ENCODE measurements at places on chromosomes 6 and 20.
A peak's percentile ranks its signal among the peaks of the same experiment; 100 is the strongest.

- DNase-seq, result peak; percentile 58
Measured at GRCh38 chr6:36984581-36985416, 1.2 kb downstream of the MTCH1 start.

DNA sequence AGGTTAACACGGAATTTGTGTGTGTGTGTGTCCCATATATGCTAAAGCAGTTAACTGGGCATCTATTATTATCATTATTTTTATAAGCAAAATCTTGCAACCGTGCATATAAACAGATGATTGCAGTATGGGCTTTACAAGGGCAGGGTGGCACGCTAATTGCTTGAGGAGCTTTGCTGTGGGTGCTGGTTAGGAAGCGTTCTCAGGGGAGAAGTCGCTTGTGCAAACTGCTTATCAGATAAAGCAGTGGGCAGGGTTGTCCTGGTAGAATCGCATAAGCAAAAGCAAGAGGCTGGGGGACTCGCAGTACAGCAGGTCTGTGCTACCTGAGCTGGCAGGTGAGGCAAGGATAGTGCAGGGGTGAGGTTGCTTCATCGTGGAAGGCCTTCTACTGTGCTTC lies 9.7 kb upstream of the CCN6 start:
- DNase-seq, result no peak

GRCh38 chr6:13072686-13073347 lies 255.5 kb downstream of the TBC1D7 start:
- DNase-seq, result no peak

DNA sequence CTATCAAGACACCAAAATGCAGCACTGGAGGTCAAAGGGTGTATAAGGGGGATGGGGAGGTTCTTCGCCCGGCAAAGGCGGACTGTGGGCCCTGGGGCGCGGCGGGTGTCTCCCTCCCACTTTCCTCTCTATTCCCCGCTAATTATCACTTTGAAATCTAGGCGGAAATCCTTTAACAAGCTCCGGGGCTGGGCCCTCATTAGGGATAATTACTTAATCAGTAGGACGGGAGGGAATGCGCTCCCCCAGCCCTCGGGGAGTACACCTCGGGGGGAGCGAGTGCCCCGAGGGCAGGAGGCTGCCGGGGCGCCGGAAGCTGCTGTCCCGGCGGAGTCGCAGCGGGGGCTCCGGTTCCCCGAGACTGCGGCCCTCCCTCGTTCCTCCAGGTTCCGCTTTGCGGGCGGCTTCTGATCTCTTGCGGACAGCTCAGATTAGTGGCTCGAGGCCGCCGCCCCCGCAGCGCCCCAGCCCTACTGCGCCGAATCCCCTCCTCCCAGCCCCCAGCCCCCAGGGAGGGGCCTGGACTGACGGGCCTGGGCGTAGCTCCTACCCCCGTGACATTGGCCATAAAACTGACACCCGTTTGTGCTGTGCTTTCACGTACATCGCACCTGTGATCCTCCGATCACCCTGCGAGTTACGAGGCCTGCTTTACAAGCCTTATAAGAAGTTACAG lies 14.7 kb downstream of the MUCL3 start:
- no peak for DNase-seq

DNA sequence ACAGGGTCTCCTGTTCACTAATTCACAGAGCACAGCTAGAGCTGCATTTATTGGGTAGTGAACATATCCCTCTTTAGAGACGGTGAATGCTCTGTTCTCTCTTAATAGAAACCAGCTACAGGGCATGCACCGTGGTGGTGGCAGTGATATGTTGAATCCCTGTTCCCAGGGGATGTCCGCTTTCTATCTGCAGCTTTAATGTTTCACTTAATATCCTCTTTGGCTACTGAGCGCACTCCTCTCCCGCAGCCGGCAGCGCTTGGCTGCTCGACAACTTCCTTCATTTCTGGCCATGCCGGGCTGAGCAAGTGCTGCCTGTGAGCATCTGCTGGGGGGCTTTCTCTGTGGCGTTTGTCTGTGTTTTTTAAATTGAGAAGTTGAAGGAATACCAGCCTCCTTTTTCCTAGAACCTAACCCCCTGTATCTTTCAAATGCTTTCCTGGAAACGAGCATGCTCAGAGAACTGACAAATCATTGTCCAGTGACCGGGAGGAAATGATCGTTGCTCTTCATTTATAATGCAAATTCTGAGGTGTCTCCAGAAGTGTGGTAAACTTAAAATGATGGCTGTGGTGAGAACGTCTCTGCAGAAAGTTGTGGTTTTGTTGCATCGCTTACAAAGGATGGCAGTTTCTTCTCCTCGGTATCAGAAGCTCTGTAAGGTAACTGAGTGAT lies 297.9 kb downstream of the UTRN start:
- DNase-seq, result peak; percentile 93

DNA sequence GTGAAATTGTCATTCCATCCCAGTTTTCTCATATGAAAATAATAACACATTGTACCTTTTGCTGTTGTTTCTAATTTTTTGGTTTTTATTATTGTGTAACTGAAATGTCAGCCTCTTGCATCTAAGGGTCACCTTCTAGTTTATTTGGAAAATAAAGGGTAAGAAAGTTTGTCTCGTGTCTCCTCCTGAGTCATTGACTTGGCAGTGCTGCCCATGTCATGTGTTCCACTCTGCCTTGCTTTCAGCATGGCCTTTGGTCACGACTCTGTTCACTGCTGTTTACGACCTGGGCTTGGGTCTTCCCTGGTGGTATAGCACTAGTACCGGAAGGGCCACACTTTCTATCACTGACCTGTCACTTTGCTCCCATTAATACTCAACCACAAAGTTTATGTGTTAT lies 171.4 kb upstream of the RSPO3 start:
- no peak for DNase-seq

- no peak for DNase-seq
Measured at GRCh38 chr6:114581293-114581692, 238.5 kb upstream of the HS3ST5 start.

DNA sequence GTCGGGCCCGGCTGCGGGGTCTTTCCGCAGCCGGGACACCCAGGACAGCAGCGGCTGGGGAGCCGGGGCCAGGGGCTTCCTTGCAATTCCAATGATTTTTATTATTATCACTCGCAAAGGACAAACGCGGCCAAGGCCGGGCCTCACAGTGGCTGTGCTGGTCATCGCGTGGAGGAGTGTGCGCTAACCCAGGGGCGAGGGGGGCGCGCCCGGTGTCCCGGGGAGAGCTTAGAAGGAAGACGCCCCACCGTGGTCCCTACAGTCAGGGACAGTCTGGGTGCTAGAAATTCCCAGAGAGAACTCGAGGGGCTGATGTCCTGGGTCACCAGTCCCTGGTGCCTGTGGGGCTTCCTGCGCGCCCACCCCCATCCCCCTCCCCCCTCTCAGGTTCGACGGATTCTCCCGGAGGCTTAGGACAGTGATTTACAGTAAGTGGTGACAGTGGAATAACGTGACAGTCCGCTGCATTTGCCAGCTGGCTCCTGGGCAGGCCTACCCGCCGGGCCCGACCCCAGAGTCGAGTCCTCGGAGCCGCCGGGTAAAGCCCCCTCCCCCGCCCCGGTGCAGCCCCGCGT lies 9.5 kb downstream of the FOXC1 start:
- DNase-seq, result no peak

GRCh38 chr6:34115403-34115795 lies 30.5 kb downstream of the GRM4 start:
- peak; percentile 23 for DNase-seq

DNA sequence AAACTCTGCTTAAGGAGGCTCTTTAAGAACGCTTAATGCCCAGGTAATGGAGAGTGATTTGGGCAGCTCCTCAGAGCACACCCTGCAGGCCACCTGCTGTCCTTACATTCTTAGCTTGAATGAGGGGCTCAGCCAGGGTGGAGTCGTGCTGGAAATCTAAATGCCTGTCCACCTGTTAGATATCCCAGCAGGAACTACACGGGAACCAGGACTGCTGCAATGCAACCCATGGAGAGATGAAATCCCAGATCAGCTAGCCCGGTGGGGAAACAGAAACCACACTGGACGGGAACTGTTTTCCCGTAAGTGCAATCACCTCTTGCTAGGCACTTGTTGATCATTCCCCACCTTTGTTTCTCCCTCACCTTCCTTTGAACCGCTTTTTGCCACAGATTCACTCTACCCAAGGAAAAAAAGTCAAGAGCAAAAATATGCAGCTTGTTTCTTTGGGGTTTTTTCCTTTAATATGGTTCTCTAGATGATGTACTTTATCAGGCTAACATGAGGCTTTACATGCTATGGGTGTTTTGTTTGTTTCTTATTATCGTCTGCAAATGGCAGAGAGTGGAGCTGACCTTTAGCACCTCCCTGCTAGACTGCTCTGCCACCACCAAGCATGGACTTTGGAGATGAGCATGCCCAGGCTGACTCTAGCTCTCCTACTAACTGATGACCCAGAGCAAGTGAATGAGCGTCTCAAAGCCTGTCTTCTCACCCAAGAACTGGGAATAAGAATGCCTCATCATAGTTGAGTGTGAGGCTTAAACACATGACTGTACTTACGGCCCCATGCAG lies 125.9 kb upstream of the TNFAIP3 start:
- no peak for DNase-seq

- DNase-seq, result no peak
Measured at GRCh38 chr6:23218751-23219150, 649.4 kb downstream of the HDGFL1 start.

GRCh38 chr6:33692078-33692759 lies 19.3 kb downstream of the UQCC2 start:
- DNase-seq, result no peak

DNA sequence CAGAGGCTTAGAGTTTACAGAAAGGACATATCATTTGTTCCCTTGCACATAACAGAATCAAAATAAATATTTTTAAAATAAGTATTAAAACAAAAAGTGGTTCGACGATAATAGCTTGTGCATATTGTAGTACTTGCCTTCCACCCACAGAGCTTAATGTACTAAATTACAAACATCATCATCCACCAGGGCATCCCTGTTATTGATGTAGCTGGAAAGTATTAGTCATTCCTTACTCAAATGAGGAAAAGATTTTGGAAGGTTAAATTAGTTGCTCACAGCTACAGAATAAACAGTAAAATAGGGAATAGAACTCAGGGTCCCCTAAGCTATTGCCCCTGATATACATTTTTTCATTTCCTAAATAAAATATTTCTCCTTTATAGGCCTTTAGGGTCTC lies 150.3 kb downstream of the PTPRK start:
- DNase-seq, result no peak

GRCh38 chr6:22250486-22250885 lies 46.4 kb downstream of the PRL start:
- no peak for DNase-seq

GRCh38 chr6:131967948-131968347 lies 16.8 kb upstream of the CCN2 start:
- DNase-seq, result no peak

- DNase-seq, result no peak
Measured at GRCh38 chr20:1964659-1965405, 29.0 kb downstream of the PDYN start.

GRCh38 chr20:61815678-61816077 lies 250.0 kb downstream of the TAF4 start:
- DNase-seq, result no peak

GRCh38 chr20:50243610-50244351 lies 53.2 kb downstream of the CEBPB start:
- no peak for DNase-seq

- no peak for DNase-seq
Measured at GRCh38 chr6:15518057-15518456, 144.8 kb downstream of the DTNBP1 start.

Measured in Jurkat, Clone E6-1 (cell line).